ENCODE measurements at places on chromosomes 11 and 22.

DNA sequence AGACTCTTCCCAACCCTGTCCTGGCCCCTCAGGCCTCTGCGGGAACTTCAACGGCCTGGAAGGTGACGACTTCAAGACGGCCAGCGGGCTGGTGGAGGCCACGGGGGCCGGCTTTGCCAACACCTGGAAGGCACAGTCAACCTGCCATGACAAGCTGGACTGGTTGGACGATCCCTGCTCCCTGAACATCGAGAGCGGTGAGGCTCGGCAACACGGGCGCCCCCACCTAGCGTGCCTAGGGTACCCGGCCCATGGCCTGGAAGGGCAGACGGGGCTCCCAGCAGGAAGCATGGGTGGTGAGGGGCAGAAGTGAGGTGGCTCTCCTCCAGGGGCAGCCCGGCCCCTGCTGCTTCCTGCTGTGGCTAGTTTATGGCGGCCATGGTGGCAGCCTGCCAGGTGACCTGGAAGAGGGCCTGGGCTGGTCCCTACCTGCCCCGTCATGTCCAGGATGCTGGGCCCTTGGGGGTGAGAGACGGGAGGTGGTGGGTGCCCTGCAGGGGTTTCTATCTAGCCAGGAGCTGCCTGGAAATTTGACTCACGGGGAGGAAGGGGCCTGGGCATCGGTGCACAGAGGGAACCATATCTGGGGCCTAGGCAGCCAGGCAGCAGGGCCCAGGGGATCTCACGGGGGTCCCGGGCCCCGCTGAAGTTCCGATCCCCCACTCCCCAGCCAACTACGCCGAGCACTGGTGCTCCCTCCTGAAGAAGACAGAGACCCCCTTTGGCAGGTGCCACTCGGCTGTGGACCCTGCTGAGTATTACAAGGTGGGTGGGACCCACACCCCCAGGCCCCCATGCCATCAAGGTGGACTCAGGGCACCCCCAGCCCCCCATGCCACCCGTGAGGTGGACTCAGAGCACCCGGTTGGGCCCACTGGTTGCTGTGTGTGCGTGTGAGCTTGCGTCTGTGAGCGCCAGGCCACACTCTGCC, 9.2 kb downstream of the MUC2 start:
- no peak for DNase-seq

DNA sequence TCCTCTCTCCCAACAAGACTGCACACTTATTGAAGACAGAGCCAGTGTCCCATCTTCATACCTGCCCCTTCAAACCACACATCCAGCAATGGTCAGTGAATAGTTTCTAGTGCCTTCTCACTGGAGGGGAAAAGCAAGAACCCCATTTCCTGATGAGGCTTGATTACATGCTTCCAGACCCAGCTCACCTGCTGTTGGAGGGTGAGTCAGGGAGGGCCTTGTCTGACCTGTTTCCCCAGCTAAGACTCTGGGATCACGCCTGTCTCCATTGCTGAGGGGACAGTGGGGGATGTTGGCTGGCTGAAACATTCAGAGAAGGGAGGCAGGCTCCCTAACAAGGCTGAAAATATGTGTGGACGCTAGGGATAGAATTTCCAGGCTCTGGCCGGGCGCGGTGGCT, 27.5 kb upstream of the ZDHHC13 start:
- no peak for DNase-seq

GRCh38 chr11:2898366-2899079, 12.9 kb upstream of the CDKN1C start:
- peak; percentile 87 for DNase-seq

DNA sequence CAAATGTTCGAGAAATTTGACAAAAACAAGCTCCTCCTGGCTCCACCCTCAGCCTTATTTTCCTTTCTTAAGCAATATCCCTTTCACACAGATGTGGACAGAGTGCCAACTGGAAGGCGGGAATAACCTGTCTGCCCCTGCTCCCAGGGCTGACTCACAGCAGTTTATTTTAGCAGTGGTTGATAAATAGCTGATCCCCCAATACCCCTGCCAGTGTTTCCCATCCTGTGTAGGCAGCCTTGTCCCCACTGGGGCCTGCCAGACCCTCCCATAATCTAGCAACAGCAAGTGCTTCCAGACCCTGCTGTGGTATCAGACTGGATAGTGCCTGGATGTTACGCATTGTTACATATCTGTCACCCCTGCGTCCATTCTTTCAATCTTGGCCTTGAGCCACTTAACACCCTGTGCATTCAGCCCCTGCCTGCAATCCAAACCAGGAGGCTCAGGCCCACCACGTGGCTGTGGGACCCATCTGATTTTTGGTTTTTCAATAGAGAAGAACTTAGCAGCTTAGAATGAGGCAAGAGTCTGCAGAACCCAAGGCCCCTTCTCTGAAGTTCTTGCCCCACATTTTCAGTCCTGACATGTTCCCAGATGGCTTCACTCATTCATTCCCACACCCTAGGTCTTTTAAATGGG, 53.7 kb downstream of the PARVA start:
- DNase-seq = peak; percentile 87

DNA sequence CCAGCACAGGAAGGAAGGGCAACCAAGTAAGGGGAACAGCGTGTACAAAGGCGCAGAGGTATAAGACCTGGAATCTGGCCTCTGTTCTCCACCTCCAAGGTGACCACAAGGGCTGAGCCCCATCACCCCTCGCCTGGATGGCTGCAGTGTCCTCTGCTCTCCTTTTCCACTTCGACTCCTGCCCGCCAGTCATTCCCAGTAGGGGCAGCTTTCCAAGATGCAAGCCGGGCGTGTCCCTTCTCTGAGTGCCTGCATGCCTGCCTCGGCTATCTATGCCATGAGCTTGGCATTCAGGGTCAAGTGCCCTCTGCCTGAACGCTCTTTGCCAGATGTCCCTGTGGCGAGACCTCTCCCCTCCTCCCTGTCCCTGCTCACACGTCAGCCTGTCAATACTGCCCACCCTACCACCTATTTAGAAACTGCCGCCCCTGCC, 17.0 kb downstream of the FADS3 start:
- DNase-seq = no peak

DNA sequence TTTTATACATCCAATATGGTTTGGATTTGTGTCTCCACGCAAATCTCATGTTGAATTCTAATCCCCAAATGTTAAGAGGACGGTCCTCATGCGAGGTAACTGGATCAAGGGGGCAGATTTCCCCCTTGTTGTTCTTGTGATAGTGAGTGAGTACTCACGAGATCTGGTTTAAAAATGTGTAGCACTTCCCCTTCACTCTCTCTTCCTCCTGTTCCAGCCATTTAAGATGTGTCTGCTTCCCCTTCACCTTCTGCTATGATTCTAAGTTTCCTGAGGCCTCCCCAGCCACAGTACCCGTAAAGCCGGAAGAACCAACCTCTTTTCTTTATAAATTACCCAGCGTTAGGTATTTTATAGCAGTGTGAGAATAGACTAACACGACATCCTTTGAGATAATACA, 98.6 kb downstream of the TTC28 start:
- no peak for DNase-seq

DNA sequence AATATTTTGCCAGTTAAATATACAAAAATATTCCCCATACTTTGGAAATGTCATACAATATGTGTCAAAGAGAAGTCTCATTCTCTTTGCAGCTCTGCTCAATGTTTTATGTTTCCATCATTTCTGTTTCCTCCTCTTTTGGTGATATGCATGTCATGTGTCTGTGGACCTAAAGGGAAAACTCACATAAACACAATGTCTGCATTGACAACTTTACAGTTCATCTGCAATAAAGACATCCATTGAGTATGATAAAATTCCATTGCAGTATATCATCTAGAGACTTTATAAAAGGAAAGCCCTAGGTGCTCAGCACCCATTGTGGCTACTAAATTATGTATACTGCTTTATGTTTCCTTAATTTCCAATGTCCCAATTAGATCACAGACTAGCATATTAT, 461.3 kb upstream of the FAT3 start:
- DNase-seq = no peak

DNA sequence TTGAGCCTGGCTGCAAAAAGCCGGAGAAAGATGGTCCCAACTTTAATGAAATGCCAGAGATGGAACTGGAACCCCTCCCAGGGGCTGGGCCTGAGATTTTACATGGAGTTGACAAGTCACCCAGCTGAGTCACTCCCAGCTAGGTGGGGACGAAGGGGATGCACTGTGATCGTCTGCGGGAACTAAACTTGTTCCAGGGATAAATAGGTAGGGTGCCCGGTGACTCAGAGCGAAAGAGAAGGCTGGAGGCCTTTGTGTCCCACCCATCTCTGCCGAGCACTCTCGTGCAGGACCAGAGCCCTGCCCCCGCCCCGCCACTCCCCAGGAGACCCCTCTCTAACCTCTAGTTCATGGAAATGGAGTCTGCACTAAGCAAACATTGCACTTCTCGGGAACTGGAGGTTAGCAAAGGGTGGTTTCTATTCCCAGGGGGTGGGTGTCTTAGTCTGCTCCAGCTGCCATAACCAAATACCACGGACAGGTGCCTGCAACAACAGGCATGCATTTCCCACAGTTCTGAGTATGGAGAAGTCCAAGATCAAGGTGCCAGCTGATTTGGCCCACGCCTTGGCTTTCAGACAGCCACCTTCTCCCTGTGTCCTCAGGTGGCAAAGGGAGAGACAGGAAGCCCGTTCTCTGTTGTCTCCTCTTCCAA, 60.7 kb upstream of the FADD start:
- DNase-seq = no peak

- DNase-seq = peak; percentile 85
Measured at GRCh38 chr11:8671651-8672062, 10.8 kb downstream of the TRIM66 start.

- no peak for DNase-seq
Measured at GRCh38 chr11:83785942-83786341, 499.8 kb upstream of the CCDC90B start.

DNA sequence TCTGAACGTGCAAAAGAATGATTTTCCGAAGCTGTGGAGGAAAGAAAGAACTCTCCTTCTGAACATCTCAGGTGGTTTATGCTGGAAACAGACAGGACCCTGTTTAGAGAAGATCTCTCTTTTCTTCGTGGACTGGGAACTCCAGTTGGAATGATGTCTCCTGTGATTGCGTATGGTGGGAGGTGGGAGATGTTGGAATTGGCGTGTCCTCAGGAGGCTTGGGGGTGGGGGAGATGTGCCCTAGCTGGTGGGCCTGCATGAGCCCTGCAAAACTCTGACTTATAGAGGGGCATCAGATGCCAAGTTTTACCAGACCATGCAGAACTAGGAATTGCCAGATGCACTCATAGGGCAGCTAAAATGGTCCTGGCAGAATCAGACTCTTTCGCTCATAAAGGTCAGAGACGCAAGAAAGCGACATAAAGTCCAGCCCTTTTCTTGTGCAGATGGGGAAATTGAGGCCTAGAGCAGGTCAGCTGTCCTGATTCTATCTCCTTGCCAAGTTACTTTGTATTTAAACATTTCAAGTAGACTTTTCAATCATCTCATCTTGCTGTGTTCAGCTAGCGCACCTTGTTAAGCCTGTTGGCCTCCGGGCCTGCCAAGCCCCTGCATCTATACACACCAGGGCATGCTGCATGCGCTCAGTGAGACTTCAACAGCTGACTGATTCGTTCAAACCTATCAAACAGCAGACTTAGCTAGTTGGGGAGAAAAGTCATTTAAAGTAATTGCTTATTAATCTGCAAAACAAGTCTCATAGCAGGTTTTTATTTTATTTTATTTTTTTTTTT, 34.2 kb upstream of the EHF start:
- DNase-seq = no peak

DNA sequence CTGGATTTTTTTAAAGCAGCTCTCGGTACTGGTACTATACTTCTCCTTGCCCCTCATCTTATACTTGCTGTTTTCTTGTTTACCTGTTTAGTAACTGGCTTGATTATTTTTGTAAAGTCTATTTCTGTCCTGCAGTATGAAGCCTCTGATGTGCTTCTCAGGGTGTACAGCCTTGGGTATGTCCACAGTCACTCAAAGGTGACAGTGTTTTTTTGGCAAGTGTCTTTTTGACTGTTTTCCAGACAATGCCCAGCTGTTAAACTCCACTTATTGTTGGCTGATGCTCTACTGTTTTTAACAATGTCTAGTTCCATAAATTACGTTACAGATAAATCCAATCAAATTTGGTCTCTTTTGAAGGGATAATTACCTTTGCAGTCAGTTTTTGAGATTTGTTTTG, 475.2 kb downstream of the JRKL start:
- no peak for DNase-seq

DNA sequence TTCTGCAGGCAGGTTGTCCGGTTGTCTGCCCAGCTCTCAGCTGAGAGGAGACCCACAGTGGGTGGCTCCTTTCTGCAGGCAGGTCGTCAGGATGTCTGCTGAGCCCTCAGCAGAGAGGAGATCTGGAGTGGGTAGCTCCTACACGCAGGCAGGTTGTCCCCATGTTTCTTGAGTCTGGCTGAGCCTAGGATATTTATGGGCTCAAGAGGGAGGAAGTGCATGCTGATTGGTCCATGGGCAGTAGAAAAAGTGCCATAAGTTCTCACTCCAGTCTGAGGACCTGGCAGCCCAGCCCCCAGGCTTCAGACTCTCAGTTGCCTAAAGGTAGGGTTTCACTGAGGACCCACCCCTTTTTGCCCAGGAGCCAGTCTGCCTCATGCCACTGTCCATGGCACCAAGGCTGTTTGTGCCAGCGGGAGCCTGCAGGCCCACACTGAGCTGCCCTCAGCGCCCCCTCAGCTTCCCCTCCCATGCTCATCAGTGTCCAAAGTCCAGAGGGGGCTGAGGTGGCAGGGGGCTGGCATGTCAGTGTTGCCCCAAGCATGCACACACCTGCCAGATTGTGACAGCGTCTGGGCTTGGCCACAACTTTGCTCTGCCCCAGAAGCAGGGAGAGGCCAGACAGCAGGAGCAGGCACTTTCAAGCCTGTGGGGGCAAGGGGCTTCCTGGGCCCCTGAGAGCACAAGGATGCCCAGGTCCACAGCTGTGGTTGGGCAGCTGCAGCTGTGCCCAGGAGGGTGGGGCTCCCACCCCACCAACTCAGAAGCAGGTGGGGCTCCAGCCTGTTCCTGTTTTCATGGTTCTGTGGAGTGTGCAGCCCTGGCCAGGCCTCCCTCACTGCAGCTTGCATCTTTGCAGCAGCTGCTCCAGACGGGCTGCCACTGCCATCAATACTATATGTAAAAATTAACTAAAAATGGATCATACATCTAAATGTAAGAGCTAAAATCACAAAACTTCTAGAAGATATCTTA, 3.8 kb upstream of the RNF141 start:
- no peak for DNase-seq

- no peak for DNase-seq
Measured at GRCh38 chr11:35154952-35155351, 16.0 kb downstream of the CD44 start.

GRCh38 chr11:68655806-68656205, 28.5 kb upstream of the GAL start:
- no peak for DNase-seq

- DNase-seq = no peak
Measured at GRCh38 chr11:27467181-27467913, 5.2 kb downstream of the LGR4 start.

Data from astrocyte (in vitro differentiated cells and primary cell).